ENCODE measurements at places on chromosomes 4 and X. TPM values are rescaled to one million over a fixed set of nuclear protein-coding genes. Genes with fewer than 3 reads are reported as not detected.

Gene SSX3
- not detected for total RNA-seq

Gene CFI
- total RNA-seq = 11.6 TPM

Gene HPGD
- total RNA-seq = 1.1 TPM

Gene UGT2B10
- total RNA-seq = not detected

Gene ARHGAP6
- total RNA-seq = 2.8 TPM

Gene PNMA6E
- not detected for total RNA-seq

Gene SLC16A2
- 6.7 TPM for total RNA-seq

Gene TRIM75
- total RNA-seq = not detected

Gene PGM2
- total RNA-seq = 12.8 TPM

Gene KLF8
- 3.4 TPM for total RNA-seq

Gene LRAT
- 0.27 TPM for total RNA-seq

Gene GLUD2
- 1.3 TPM for total RNA-seq

Gene EMCN
- 39.6 TPM for total RNA-seq

Gene LIMCH1
- 232 TPM for total RNA-seq

Gene CT47C1
- not detected for total RNA-seq

Gene GYPB
- not detected for total RNA-seq

Gene BRS3
- total RNA-seq = not detected

Data from left ventricle myocardium superior (tissue), 1 donor.